Stimulated activated CD8-positive, alpha-beta memory T cell treated with anti-CD3 and anti-CD28 coated beads, Interleukin-2, amount 100 ng/mL, for 48 hours (primary cell): ENCODE measurements at places on chromosomes 7 and 10.

- no peak for DNase-seq
These were observed 66.9 kb downstream of the BAMBI start for GRCh38 chr10:28744069-28744768.

GRCh38 chr10:91002656-91003055 is 81.8 kb upstream of the ANKRD1 start:
- DNase-seq, result no peak

GRCh38 chr7:140160308-140160707 is 16.5 kb downstream of the KDM7A start:
- no peak for DNase-seq

GRCh38 chr10:120979435-120980278 is 128.5 kb downstream of the WDR11 start:
- peak; percentile 6 for DNase-seq

DNA sequence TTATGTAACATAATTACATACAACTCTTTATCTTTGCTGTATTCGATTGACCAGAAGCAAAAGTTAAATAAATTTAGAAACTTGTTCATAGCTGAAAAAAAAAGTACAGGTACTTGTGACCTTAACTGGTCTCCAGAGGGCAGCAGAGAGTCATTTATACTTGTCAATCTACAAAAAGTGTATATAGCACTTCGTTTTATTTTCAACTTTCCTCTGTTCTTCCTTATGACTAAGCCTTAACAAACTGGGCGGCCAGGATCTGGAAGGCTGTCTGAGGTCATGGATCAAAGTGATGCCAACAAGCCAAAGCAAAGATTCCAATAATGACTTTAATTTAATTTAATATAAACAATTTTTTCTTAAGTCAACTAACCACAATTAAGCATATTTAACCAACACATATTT is 29.8 kb downstream of the C10orf67 start:
- no peak for DNase-seq

DNA sequence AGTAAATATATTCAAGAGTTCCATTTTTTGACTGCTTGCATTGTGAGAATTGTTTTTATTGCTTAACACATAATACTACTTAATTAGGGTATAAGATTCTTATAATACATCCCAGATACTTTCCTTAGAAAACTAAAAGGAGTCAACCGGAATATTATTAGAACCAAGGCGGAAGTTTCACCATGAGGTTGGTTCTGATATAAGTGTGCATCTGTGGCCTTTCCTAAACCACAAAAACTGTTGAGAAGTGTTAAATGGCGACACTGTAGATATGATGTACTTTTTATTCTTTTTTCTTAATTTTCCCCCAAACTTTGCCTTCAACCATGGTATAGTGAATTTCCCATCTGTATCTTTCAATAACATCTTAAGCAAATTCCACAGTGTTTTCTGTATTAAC is 32.3 kb upstream of the INHBA start:
- no peak for DNase-seq

- DNase-seq, result no peak
These were observed 14.2 kb upstream of the NPC1L1 start for GRCh38 chr7:44555350-44555749.

DNA sequence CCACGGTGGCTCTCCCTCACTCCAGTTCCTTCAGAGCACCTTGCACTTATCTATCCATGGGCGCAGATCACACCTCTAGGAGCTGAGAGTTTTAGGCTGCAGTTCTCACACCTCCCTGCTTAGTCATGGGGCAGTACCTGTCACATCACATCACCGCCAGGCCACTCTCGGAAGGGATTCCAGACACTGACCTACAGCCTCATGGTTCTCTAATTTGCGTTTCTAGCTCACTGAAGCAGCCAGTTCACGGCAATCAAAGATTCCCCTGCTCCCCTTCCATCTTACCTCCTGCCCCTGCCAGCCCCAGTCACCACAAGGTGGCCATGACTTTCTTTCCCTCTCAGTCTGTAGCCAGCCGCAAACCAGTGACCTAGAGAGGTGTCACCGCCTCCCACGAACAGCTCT is 34.2 kb downstream of the ADRB1 start:
- no peak for DNase-seq

- DNase-seq, result no peak
These were observed 210.3 kb downstream of the INHBA start for GRCh38 chr7:41492603-41493002.

- no peak for DNase-seq
These were observed 41.4 kb downstream of the LRRC20 start for GRCh38 chr10:70341016-70341415.

GRCh38 chr10:91707236-91707635 is 74.4 kb upstream of the PPP1R3C start:
- no peak for DNase-seq

DNA sequence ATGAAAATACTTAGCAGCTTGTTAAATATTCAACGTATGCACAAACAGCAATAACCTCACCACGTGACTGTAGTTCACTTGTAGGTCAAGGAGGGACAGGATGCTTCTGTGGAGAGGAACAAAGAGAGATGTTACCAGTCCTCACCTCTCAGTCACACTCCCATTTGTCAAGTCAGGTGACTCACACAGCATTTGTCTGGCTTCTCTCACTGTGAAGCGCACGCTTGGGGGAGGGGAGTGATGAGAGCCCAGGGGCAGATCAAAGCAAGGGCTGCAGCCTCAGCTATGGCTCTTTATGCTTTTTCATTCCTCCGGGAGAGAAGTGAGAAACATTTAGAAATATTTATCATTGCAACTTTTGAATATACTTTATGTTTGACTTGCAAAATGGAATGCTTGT is 2.9 kb upstream of the RBM20 start:
- no peak for DNase-seq
